Stimulated activated CD8-positive, alpha-beta memory T cell treated with anti-CD3 and anti-CD28 coated beads, Interleukin-7, amount 100 ng/mL, for 24 hours (primary cell): ENCODE measurements at places on chromosomes 4 and X.

DNA sequence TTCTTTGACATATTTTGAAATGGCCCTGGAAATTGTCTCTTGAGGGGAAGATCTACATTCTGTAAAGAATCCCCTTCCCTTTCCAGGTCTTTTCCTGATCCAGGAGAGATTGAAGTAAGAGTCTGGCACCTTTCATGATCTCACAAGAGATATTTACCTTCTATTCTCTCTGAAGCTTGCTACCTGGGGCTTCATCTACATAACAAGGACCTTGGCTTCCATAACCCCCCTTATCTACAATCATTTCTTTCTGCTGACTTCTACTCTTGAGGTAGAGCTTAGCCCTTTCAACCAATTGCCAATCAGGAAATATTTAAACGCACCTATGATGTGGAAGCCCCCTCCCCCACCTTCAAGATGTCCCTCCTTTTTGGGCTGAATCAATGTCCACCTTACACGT is 383.7 kb upstream of the MAGEB18 start:
- DNase-seq = no peak

DNA sequence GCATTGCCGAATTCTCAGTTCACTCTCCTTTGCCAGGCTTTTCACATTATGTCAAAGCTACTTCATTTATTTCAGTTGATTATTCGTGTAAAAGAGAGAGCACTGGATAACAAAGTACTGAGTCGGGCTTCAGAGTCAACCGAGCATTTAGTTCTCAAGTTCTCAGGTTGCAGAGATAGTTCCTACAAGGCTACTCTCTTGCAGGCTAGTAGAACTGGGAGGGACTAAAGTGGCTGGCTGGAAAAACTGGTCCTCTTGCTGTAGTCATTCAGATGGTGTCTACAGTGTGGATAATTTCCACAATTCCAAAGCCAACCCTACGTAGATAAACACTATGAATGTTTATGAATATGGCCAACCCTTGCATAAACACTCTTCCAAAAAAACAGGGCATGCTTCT is 4.6 kb upstream of the CCNG2 start:
- DNase-seq = no peak

GRCh38 chr4:99506781-99507180 is 4.0 kb upstream of the C4orf17 start:
- no peak for DNase-seq

DNA sequence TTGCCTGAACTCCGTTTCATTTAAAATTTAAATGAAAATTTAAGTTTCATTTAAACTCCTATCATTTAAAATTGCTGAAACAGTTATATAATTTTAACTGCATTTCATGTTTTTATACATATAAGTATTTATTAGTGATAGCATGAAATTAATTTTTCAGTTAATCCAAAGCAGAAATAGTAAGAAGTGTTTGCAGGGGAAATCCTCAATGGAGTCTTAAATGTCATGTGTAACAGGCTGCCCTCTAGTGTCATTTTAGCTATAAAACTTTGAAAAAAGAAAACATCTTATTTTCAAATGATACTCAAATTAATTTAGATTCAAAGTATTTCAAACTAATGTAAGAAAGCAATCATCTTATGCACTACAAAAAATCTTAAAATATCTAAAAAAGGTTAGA is 27.2 kb downstream of the TAPT1 start:
- DNase-seq = no peak

GRCh38 chrX:109990582-109991276 is 12.2 kb upstream of the TMEM164 start:
- no peak for DNase-seq

- DNase-seq = no peak
Observed at GRCh38 chr4:98733601-98734000, 75.2 kb upstream of the TSPAN5 start.

DNA sequence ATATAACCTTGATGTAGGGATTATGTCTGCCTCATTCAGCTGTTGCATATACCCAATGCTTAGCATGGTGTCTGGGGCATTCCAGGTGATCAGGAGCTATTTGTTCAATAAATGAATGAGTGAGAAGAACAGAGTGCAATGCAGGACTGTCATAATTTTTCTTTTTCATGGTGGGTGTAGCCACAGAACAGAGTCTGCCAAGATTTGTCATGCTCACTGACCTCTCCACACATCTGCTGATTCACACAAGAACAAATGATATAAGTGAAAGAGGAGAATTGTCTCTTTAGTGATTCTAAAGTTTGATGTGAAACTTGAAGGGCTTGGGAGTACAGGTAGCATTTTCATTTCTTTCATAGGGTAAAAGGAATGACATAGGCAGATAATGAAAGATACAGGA is 64.4 kb upstream of the TEX13D start:
- DNase-seq = no peak

DNA sequence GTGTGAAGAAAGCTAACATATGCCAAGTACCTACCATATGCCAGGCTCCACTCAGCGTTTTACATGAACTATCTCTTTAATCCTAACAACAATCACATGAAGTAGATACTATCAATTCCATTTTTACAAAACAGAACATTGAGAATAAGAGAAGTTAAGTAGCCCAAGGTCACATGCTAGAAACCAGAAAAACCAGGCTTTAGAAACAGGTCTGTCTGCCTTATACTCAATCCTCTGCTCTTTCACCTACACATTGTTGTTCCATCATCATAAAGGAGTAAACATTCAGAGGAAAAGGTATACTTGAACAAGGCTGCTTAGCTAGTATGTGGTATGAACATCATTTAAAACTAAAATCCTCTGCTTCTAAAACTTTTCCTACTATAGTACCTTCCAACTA is 42.1 kb downstream of the WDFY3 start:
- DNase-seq = no peak

GRCh38 chr4:155629956-155630355 is 36.7 kb upstream of the GUCY1A1 start:
- no peak for DNase-seq

DNA sequence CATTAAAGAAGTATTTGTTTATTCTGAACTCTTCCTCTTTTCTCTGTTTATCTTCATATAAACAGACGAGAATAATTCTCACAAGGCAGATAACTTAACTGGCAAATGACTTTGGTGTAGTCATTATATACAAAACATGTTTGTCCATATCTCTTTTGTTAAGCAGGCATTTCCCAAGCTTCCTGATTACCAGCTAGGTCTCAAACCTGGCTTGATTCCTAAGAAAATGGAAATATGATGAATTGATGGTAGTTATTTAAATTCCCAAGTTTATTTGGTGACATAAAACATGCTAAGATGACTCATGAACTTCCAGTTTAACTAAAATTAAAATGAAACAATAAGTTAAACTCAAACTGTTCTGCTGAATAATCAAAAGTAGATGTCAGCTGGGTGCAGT is 96.8 kb downstream of the ARSJ start:
- no peak for DNase-seq

DNA sequence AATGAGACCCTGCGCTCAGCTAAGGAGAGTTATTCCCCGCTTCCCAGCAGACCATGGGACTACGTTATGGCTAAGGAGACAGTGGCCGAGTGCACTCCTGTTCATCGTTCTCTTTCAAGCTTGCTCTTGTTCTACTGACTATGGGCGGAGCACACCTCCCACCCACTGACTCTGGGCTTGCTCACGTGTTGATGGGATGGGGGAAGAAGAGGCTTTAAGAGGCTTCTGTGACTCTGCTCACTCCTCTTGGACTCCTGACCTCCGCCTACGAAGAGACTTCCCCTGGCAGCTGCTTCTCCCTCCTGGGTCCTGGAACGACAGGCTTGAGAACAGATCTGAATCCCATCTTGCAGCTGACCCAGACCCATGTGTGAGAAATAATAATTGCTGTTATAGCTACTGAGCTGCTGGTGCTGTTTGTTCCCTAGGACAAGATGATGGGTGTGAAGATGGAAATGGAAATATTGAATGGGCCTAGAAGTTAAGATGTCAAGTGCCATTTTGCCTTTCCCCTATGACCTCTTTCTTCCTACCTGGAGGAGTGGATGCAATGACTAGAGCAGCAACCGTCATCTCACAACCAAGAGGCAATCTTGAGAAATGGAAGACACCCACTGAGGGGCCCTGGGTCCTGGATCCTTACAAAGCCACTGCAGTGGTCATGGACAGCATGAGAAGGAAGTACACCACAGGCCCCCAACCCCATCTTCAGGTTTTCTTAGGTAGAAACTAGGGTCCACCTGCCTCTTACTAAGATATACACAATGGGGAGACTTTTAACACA is 38.7 kb upstream of the IRAK1 start:
- no peak for DNase-seq

DNA sequence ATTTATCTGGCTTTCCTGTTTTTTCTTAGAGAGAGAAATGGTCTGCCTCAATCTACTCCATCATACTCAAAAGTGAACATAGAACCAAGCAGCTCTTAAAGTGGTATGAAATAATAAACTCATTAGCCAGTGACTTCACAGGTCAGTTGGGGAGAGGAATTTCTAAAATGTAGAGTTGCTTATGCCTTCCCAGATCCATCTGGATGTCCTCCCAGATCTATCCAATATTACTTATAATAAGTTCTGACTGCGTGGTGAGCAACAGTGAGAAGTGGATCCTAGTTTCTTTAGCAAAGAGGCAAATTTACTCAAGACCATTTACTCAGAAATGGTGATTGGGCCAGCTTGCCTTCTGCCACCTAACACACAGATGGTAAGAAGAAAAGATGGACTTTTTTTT is 748.0 kb downstream of the PCDH18 start:
- no peak for DNase-seq

DNA sequence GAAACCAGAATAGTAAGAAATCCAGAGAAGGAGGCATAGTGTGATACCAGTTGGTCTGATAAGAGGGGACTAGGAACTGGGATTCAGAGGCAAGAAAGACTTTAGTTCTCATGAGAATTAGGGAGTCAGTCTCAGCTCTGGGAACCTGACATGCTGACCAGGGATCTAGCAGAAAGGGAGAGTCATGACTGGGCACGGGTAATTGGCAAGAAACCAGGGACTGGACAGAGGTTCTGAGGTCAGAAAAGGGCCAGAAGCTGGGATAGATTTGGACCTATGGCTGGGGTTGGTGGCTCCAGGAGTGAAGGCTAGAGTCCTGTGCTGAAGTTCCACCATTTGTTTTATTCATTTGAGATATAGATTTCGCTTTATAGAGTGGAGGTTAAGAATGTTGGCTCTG is 110.2 kb upstream of the C1GALT1C1 start:
- no peak for DNase-seq

DNA sequence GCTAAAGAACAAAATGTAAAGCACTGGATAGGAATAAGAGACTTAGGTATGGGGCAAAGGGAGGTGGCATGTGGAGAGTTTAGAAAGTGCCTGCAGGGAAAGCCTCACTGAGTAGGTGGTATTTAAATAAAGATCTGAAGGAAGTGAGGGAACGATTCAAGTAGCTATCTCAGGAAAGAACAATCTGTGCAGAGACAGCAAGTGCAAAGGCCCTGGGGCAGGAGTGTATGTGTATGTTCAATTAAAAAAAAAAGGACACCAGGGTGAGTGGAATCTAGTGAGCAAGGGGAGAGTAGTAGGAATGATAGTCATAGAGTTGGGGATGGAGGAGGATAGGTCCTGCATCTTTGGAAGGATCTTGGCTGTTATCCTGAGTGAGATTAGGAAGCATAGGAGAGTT is 779.9 kb upstream of the FTHL17 start:
- no peak for DNase-seq

DNA sequence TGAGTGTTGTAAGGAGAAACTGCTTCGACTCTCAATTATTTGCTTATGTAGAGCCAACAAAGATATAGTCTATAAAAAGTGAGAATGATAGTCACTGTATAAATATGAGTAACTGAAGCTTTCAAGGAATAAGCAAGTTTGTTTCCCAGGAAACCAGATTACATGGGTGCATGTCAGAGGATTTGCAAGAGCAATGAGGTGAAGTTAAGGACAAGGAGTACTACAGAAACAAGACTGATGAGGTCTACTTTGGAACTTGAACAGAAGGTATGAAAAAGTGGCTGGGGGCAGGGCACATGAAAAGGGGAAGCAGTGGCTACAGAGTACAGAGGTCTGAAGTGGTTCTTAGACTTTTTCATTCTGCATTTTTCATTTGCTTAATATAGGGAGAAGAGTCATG is 321.0 kb upstream of the CXXC4 start:
- DNase-seq = no peak

DNA sequence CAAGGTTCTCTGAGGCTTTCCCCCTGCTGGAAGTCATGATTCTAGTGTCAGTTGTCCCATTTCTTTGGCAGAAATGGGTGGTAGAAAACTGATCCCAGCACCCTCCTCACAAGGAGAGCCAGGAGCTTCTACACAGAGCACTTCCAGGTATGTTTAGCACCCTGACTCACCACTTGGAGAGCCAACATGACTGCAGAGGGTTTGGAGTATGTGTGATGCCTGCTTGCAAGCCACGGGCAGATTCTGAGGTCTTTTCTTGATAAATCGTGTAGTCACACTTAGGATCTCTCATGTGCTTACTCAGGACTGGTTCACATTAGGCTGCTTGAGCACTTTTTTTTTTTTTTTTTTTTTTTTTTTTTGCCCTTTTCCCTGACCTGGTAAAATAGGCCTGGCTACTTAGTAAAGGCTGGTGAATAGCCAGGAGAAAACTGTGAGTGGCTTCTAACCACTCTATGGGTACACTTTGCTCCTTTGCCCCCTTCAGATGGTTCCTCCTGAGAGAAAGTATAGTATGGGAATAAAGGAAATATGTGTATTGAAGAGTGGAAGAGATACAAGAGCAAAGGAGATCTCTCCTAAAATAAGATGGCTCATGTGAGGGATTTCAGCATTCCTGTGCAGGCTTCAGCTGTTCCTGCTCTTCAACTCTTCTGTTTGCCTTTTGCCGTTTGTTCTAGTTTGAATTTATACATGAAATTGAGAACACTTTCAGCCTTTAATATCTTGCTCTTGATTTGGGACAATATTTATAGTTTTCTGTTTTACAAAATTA is 103.6 kb downstream of the EMCN start:
- DNase-seq = no peak

DNA sequence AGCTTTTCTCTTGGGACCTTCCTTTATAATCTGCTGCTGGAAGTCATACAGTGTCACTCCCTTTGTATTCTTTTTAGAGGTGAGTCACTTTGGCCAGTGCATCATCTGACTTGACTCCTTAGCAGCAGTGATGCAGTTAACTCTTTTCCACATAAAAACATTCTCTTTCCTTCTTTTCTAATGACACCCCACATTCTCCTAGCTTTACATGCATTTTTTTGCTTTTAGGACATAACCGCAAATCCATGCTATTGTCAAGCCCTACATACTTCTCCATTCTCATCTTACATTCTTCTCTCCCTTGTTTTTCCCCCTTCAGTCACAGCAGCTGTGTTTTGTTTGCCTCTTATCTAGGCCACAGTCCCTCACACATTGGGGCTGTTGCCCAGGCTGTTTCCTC is 55.1 kb downstream of the ZNF330 start:
- DNase-seq = no peak

DNA sequence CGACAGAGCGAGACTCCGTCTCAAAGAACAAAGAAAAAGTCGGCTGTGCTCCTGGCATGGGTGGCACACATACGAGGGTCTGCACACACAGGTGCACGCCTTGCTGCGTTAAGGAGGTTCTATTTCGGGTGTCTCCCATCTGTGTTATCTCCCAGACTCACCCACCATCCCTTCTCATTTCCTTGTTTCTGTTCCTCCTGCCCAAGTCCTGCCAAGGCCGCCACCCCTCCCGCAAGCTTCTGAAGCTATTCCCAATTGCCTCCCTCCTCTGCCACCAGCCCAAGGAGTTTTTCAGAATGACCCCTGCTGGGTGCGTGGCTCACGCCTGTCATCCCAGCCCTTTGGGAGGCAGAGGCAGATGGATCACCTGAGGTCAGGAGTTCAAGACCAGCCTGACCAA is 6.0 kb upstream of the IL3RA start:
- DNase-seq = no peak

GRCh38 chr4:173333658-173334084 is 487 bp downstream of the HMGB2 start:
- DNase-seq = no peak
